ENCODE measurements at places on chromosomes 2 and 18. TPM values are rescaled to one million over a fixed set of nuclear protein-coding genes. Genes with fewer than 3 reads are reported as not detected.

The CD8A gene
- not detected for total RNA-seq

The KCNJ13 gene
- total RNA-seq, result 0.79 TPM

The CTLA4 gene
- total RNA-seq, result 0.20 TPM

The MATN3 gene
- 0.30 TPM for total RNA-seq

The CD28 gene
- total RNA-seq, result 5.5 TPM

The SULT1C2 gene
- total RNA-seq, result 1.5 TPM

The KATNAL2 gene
- 6.3 TPM for total RNA-seq

The UGT1A1 gene
- total RNA-seq, result 0.10 TPM

The ATF2 gene
- 58.7 TPM for total RNA-seq

The RTP5 gene
- total RNA-seq, result not detected

The KCNIP3 gene
- 2.4 TPM for total RNA-seq

The GNAL gene
- total RNA-seq, result 4.1 TPM

The CFAP210 gene
- 0.30 TPM for total RNA-seq

The SPP2 gene
- total RNA-seq, result not detected

The CDCA7 gene
- 11.4 TPM for total RNA-seq

The CACNB4 gene
- 16.3 TPM for total RNA-seq

The CTIF gene
- 19.5 TPM for total RNA-seq

The EPAS1 gene
- total RNA-seq, result 31.5 TPM

The GPC1 gene
- total RNA-seq, result 25.4 TPM

The FAHD2B gene
- 10.1 TPM for total RNA-seq

The TNFAIP6 gene
- total RNA-seq, result 26.5 TPM

The POLE4 gene
- total RNA-seq, result 14.1 TPM

The GREB1L gene
- 4.2 TPM for total RNA-seq

The PDE1A gene
- total RNA-seq, result 2.6 TPM

The PARD6G gene
- total RNA-seq, result 12.5 TPM

The SNX17 gene
- 53.7 TPM for total RNA-seq

The FOXD4L1 gene
- not detected for total RNA-seq

The CYTIP gene
- 8.2 TPM for total RNA-seq

The ANKRD30B gene
- total RNA-seq, result 0.20 TPM

The PLGLB1 gene
- total RNA-seq, result 5.4 TPM

The IFIH1 gene
- total RNA-seq, result 8.3 TPM

The HOXD11 gene
- total RNA-seq, result not detected

The RMC1 gene
- total RNA-seq, result 14.0 TPM

The STK36 gene
- total RNA-seq, result 20.0 TPM

The CHRNG gene
- 1.6 TPM for total RNA-seq

The ALLC gene
- not detected for total RNA-seq

The PSTPIP2 gene
- 7.9 TPM for total RNA-seq

The DGKD gene
- 27.6 TPM for total RNA-seq

The HOXD1 gene
- total RNA-seq, result 0.30 TPM

The EPB41L3 gene
- 40.1 TPM for total RNA-seq

The IL1B gene
- 2.4 TPM for total RNA-seq

The PER2 gene
- total RNA-seq, result 14.0 TPM

The SLC9A4 gene
- total RNA-seq, result 1.3 TPM

The WIPF1 gene
- 32.4 TPM for total RNA-seq

The RASGRP3 gene
- 22.2 TPM for total RNA-seq

The ARHGEF33 gene
- total RNA-seq, result 1.7 TPM

The PRKD3 gene
- total RNA-seq, result 68.1 TPM

Data from skin of body (tissue), 3 donors.